SJCRH30 (cell line): ENCODE measurements at places on chromosomes 16 and 17.

GRCh38 chr16:66357523-66357928 lies 9.0 kb upstream of the CDH5 start:
- DNase-seq = peak; percentile 66

- peak; percentile 64 for DNase-seq
These were observed 1.4 kb upstream of the VAMP2 start for GRCh38 chr17:8163978-8164814.

- DNase-seq = no peak
These were observed 96.9 kb downstream of the SKAP1 start for GRCh38 chr17:48333034-48333530.

DNA sequence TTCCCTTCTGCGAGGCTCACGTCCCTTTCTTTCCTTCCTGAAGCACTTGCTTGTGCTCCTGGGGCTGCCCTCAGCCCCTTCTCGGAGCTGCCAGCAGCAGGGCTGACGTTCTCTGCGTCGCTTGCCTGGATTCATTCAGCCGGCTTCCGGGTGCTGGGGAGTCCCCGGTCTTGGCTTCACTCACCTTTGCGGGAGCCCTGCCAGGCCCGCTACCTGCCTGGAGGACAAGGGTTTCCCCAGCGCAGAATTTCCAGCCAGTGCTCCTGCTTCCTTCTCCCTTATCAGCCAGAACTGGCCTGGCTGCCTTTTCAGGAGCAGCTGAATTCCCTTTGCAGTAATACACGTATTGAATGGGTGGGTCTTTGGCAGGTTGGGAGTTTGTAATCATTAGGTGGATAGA lies 22.1 kb upstream of the IL17C start:
- no peak for DNase-seq

DNA sequence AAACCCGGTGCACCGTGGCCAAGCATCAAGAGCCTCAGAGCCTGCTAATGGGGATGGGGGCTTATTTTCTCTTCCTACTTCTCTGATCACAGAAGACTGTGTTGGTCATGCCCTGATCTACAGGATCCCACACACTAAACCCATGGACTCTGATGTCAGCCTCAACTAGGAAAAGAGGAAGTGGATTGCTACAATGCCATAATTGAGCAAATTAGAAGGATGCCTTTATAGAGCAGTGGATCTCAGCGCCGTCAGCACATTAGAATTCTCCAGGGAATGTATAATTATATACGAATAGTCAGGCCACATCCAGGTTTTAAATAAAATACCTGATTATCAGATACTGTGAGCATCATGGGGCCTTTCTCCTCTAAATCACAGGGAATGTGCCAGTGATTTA lies 64.8 kb downstream of the VAT1L start:
- DNase-seq = no peak

- no peak for DNase-seq
These were observed 343.8 kb downstream of the TOX3 start for GRCh38 chr16:52203096-52203495.

GRCh38 chr17:41865596-41865893 lies 322 bp upstream of the KLHL11 start:
- DNase-seq = no peak

GRCh38 chr16:71568551-71568950 lies 8.3 kb downstream of the TAT start:
- no peak for DNase-seq

GRCh38 chr16:30340621-30341020 lies 14.5 kb downstream of the CD2BP2 start:
- DNase-seq = no peak

DNA sequence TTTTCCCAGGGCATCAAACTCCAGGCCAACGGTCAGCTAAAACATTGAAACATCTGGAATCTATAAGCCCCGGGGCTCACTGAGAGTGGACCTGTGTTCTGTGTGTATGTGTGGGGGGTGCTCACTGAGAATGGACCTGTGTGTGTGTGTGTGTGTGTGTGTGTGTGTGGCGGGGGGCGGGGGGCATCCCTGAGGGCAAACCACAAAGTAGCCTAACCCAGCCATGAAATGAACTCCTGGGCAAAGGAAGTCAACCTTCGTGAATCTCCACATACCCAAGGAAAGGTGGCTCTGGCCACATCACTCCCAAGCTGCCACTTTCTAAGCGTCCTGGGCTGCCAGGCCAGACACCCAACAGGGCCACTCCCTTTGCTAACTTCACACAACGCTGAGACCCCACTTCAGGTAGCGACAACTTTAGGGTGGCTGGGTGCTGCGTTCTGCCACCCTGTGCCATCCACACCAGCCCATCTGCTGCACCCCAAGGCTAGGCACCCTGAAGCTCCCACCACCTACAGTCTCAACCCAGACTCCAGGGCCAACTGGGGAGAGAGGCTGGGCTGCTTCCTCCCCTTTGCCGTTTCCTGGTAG lies 1.6 kb downstream of the MAFG start:
- DNase-seq = no peak

GRCh38 chr17:76789235-76789788 lies 51.4 kb downstream of the MFSD11 start:
- no peak for DNase-seq
